A549 (cell line): ENCODE measurements at places on chromosomes 16 and 17. TPM values are rescaled to one million over a fixed set of nuclear protein-coding genes. Genes with fewer than 3 reads are reported as not detected.

DNAAF1 gene
- 0.14 to 0.31 TPM (median 0.21 TPM) in 3 replicates for polyA plus RNA-seq

DNA sequence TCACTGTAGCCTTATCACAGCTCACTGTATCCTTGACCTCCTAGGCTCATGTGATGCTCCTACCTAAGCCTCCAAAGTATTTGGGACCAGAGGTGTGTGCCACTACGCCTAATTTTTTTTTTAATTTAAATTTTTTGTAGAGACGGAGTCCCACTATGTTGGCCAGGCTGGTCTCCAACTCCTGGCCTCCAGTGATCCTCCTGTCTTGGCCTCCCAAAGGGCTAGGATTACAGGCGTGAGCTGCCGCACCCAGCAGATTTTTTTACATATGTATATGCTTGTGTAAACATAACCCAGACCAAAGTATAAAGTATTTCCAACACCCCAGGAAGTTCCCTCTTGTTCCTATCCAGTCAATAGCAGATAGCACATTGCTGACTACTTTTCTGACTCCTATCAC, 1.7 kb upstream of the PGP start:
- no peak for DNase-seq

GRCh38 chr16:23788685-23789084, 33.9 kb downstream of the CHP2 start:
- no peak for DNase-seq

DNA sequence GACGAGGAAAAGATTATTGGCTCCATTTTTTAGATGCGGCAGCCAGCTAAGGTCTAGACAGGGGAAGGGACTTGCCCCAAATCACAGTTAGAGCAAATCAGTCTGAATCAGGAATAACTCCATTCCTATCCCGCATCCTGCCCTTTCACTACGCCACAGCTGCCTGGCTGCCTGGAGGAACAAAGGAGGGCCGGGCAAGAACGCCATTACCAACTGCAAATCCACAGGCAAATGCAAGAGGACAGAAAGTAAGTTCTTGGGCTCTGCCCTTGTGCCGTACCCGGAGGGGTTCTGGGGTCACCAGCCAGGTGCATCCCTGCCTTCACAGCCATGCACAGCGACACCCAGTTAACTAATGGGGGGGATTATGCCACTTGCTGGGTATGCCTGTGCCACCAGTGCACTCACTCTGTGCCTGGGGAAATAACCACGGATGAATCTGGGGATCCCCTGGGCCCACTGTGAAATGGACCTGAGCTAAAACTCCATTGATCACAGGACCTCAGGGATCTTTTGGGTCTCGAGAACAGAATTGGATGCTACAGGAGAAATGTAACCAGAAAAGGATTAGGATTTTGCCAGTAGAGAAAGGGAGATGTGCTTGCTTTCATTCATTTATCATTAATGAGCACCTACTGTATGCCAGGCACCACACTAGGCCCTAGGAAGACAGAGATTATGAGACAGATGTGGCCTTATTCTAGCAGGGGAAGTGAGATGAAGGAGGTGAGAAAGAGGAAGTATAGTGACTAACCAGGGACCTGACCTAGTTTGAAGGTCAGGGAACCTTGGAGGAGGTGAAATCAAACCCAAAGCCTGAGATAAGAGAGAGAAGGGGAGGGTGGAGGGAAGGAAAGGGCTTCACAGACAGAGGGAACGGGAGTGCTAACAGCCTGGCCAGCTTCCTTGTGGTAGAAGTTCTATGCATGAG, 17.7 kb downstream of the BCL7C start:
- DNase-seq = no peak

GDPD1 gene
- 1.5 to 2.4 TPM (median 2.3 TPM) in 3 replicates for polyA plus RNA-seq
